NCI-H526 (cell line): ENCODE measurements at places on chromosomes 6 and 20.

GRCh38 chr6:164063346-164063745, 648.8 kb downstream of the QKI start:
- DNase-seq: no peak

GRCh38 chr6:121884091-121884490, 448.6 kb downstream of the GJA1 start:
- no peak for DNase-seq

DNA sequence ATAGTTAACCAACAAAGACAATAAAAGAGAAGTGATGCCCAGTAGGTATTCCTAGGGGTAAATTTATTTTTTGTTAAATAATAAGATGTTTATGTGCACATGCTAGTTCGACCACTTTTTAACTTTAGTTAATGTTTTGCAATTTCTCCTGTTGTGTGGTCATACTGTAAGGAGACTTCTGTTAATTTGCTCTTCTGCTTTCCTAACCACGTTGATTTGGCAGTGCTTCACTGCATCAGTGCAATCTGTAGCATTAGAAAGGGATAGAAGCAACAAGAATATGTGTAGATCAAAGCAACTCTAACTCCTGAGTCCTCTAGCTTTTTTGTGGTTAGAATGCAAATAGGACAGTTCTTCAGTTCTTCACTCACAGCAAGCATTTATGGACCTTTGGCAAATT, 13.9 kb downstream of the MYB start:
- DNase-seq: no peak

GRCh38 chr20:19975436-19975799, 41.7 kb upstream of the NAA20 start:
- no peak for DNase-seq

DNA sequence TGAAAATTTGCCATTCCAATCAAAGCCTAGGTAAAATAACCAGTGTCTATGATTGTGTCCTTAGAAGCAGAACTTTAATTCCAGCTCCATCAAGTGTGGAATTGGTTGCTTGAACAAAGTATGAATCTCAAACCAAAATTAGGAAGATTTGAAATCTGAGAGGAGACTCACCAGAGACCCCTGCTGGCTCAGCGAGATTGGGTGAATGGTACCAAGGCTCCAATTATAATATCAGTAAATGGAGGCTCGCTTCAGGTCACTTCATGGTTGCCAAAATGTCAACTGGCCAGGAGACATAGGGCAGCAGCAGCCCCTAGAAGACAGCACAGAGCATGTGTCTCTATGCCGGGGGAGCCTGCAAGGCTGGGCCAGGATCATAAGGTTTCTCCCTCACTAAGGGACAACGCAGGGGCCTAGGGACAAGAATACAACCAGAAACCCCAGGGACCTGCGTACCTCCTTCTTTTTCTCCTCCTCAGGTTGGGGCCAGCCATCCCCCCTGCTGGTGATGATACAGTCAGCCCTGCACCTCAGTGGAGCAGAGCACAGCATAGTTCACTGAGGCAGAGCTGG, 14.0 kb downstream of the RBL1 start:
- DNase-seq: no peak

DNA sequence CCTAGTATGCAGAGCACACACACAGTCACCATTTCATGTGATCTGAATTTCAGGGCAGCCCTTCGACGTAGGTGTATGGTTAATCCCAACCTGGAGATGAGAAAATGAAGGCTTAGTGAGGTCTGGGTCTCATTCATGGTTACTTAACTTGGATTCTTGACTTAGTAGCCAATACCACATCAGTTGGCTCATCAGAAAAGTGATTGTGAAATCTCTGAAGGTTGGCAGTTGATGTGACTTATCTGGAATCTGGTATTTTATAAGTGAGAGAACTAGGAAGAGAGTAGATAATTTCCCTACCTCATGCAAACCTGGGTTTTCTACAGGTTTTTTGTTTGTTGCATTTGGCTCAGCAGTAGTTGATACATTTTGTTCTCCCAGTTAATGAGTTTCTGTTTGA, 123.7 kb downstream of the CCDC170 start:
- DNase-seq: no peak

DNA sequence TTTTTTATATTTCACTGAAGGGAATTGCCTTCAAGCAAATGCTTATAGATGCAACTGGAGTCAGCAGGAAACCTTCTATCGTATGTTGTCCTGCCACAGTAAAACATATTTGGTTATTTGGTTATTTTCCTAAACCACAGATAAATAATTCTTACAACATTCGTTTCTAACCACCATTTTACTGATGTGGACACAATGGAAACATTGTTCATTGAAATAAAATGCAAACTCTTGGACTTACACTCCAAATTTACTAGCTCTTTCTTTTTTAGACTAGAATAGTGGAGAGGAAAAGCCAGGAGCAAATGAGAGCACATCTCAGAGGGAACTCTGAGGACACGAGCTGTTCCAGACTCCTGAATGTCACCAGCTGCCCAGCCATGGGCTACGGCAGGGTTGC, 114.8 kb downstream of the RPS12 start:
- peak; percentile 92 for DNase-seq

GRCh38 chr6:151101816-151102694, 137.7 kb upstream of the AKAP12 start:
- no peak for DNase-seq

GRCh38 chr6:134722200-134722870, 227.6 kb downstream of the ALDH8A1 start:
- DNase-seq: peak; percentile 45

GRCh38 chr6:126066053-126067048, 80.0 kb downstream of the TRMT11 start:
- DNase-seq: no peak

DNA sequence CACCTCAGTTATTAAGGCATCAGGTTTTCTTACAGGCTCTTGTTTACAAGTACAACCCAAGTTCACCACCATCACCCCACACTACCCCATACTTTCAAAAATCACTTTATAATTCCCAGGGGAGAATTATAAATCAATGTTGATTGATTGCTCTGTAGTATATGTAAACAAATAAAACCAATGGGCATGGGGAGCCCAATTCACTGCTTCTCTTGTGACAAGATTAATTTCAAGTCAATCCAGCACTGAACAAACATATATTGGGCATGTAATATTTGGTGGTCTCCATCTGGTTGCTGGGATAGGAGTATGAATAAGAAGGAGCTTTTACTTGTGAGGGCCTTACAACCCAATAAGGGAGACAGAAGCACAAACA, 95.8 kb downstream of the CLVS2 start:
- no peak for DNase-seq

DNA sequence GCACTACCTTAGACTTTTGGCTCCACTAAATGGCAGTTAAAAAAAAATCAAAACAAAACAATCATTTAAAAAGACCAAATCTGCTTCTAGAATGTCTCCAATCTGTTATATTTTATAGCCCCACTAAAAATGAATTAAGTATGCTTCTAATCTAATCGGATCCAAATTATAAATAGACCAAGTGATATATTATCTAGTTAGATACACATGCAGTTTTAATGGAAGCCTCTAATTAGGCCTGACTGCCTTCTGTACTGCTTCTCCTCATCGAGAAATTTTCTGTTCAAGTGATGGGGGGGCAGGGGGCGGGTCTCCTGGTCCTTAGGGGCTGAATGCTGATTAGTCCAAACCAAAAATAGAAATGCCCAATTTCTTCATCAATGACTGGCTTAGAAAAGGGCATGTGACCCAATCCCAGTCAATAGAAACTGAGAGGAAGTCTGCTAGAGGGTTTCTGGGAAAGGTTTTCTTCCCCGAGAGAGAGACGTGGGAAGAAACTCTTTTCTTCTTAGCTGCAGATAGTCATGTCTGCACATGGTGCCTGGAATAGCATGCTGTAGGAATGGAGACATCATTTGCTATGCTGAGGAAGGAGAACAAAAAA, 6.9 kb downstream of the SESN1 start:
- no peak for DNase-seq

- DNase-seq: no peak
These were observed 525.3 kb upstream of the HTR1E start for GRCh38 chr6:86412057-86412456.

GRCh38 chr6:106074146-106074545, 12.0 kb upstream of the PRDM1 start:
- no peak for DNase-seq

GRCh38 chr6:55819811-55820210, 55.6 kb downstream of the BMP5 start:
- DNase-seq: no peak

DNA sequence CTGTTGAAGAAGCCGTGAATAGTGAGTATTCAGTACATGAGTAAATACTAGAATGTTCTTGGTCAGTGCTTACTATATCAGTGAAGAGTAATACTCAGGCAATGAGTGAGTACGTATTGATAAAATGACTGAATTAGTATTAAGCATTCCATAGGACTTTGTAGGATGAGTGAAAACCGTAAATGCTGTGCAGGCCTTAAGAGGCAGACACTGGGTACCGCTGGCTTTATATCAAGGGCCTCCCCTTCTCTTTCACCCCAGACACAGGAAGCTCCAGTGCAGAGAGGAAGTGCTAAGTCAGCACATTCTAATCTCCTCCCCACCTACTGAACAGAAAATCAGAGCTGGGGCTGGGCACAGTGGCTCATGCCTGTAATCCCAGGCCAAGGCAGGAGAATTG, 24.2 kb downstream of the POFUT1 start:
- DNase-seq: no peak

DNA sequence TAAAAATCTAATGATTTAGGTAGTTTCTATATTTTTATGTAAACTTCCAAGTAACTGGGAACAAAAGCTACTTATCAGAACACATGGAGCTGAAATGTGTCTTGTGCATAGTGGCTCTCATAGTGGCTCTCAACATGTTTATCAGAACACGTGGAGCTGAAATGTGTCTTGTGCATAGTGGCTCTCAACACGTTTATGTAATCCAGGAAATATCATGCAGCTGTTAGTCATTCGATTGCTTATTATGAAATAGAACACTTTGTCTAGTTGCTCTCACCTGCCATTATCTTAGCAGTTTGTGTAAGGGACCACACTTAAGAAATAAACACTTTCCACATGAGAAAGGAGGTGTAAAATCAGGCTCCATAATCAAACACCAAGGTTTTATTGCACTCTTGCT, 119.2 kb upstream of the ASCC3 start:
- no peak for DNase-seq

GRCh38 chr6:14401246-14401645, 283.7 kb downstream of the CD83 start:
- DNase-seq: no peak

- DNase-seq: peak; percentile 93
These were observed at the start of gene MICB for GRCh38 chr6:31497531-31498476. MICB (plus strand) TSS chr6:31498145; CDS start chr6:31498194, 49 bp downstream.

DNA sequence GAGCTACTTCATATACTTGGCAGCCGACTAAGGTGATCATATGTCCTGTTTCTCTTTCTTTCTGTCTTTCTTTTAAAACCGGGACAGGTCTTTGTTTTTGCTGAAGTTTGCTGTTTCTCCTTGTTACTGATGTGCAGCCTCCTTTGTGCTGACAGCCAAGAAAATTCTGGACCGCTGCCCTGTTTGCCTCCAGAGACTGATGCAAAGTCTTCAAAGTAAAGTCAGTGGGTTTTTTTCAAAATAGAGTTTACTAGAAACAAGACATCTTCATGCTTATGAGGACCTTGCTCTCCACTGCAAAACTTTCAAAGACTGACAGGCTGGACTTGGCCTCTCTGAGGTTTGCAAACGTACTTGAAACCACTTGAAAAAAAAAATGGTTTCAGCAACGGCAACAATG, 510.5 kb upstream of the MAP3K7 start:
- DNase-seq: no peak

DNA sequence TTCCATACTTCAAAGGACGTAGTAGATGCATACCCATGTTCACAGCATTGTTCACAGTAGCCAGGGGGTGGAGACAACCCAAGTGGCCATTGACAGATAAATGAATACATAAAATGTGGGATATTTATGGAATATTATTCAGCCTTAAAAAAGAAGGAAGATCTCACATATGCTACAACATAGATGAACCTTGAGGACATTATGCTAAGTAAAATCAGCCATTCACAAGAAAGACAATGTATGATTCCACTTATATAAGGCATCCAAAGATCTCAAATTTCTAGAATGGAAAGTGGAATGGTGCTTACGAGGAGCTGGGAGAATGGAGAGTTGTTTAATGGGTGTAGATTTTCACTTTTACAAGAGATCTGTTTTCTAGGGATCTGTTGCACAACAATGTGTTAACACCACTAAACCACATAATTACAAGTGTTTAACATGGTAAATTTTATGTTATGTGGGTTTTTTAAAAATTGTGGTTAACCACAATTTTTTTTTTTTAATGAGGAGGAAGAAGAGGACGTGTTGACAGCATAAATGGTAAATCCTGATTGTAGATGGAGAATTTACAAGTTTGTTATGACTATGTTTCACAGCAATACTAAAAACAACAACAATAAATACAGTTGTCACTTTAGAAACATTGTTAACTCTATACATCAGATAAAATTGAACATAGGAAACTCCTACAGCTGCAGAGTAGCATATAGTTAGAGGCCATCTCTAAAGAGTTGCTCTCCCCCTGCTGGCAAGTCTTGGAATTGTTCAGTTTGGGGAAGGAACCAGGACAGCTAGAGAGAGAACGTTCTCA, 41.6 kb downstream of the CCN2 start:
- DNase-seq: peak; percentile 47

DNA sequence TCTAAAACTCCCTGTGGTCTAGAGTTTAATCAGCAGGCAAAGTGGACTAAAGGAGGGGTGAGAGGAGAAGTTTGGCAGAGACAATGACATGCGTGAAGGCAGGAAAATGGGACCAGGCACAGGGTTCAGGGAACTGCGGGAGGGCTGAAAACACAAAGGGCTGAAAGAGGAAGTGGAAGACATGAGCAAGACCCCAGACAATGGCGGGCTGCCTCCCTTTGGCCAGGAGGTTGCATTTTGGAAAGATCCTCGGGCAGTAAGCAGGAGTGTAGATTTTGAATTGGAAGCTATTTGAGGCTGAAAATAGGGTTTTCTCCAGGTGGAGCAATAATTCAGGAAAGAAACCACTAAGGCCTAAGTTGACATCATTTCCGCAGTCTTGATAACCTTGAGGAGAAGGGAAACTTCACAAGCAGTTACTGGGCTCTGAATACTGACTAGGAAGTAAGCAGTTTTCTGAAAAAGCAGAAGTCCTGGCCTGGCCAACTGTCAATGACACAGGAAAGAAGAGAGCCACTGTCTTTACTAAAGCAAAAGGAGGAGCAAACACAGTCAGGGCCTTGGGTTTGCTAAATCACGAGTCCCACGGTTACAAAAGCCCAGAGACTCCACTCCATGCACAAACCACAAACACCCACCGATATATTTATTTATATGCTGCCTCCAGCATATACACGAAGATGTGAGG, 3.4 kb downstream of the LY86 start:
- DNase-seq: no peak

GRCh38 chr20:37413379-37413778, 67.4 kb downstream of the SRC start:
- DNase-seq: no peak
